Ecto neural progenitor cell (in vitro differentiated cells): ENCODE measurements at places on chromosomes 6 and 20.
A peak's percentile ranks its signal among the peaks of the same experiment; 100 is the strongest.

DNA sequence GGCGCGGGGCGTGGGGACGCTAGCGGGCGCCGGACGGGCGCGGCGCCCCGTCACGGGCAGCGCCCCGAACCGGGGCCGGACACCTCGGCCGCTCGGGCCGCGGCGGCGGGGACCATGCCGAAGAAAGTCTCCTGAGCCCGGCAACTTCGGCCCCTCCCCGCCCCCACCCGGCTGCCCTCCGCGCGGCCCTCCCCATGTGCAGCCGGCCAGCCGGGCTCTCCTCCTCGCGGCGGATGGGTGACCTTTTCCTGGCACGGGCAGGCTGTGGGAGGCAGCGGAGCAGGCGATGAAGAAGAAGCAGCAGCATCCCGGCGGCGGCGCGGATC lies 278 bp downstream of the UST start:
- peak; percentile 78 for DNase-seq

GRCh38 chr6:38319256-38320212 lies 320.2 kb downstream of the BTBD9 start:
- no peak for DNase-seq

- DNase-seq, result no peak
Measured at GRCh38 chr6:20044883-20045282, 167.4 kb downstream of the MBOAT1 start.

GRCh38 chr6:124283486-124283885 lies 479.8 kb downstream of the NKAIN2 start:
- DNase-seq, result no peak
